ENCODE measurements at places on chromosomes 2 and 18.

DNA sequence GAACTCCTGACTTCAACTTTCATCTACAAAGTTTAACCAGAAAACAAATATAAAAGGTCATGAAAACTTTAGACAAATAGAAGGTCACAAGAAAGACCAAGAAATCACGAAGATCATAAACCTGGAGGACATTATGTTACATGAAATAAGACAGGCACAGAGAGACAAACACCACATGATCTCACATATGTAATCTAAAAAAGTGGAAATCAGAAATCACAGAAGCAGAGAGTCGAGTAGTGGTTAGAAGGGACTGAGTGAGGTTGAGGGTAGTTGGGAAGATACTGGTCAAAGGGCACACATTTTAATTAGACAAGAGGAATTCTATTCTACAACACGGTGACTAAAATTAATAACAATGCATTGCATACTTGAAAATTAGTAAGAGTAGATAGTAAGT is 1.4 kb downstream of the GCFC2 start:
- no peak for DNase-seq

DNA sequence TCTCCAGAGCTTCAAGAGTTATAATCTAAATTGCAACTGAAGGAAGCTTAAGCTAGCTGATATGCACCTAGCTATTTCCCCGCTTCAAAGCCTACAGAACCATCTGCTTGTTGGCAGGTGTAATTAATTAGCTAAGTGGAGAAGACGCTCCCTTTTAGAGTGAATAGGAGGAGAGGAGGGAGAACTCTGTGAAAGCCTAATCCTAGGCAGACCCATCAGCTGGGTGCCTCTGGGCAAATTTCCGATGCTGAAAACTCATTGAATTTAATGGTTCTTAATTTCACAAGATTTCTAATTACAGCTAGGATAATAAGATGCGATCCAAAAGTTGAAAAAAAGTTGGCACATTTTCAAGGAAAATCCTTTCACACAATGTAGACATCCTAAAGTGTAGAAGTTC is 735.9 kb downstream of the ERBB4 start:
- DNase-seq = no peak

- DNase-seq = no peak
Observed at GRCh38 chr2:65053199-65053598, 3.0 kb upstream of the CEP68 start.

DNA sequence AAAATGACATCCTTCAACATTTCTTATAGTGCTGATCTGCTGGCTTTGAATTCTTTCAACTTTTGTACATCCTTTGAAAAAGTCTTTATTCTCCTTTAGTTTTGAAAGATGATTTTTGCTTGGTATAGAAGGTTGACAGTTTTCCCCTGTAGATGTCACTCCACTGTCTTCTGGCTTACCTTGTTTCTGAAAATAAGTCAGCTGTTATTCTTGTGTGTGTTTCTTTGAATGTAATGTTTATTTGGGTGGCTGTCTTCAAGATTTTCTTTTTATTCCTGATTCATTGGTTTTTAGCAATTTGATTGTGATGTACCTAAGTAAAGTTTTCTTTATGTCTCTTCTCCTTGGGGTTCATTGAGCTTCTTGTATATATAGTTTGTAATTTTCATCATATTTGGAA is 47.6 kb downstream of the ACTR3 start:
- DNase-seq = no peak

GRCh38 chr2:129895526-129896082 is 83.9 kb upstream of the RAB6C start:
- DNase-seq = no peak

- no peak for DNase-seq
Observed at GRCh38 chr18:78768221-78768620, 211.4 kb upstream of the SALL3 start.

GRCh38 chr2:221513232-221513631 is 58.9 kb downstream of the EPHA4 start:
- DNase-seq = no peak

- no peak for DNase-seq
Observed at GRCh38 chr2:168178520-168179324, 68.7 kb downstream of the STK39 start.

DNA sequence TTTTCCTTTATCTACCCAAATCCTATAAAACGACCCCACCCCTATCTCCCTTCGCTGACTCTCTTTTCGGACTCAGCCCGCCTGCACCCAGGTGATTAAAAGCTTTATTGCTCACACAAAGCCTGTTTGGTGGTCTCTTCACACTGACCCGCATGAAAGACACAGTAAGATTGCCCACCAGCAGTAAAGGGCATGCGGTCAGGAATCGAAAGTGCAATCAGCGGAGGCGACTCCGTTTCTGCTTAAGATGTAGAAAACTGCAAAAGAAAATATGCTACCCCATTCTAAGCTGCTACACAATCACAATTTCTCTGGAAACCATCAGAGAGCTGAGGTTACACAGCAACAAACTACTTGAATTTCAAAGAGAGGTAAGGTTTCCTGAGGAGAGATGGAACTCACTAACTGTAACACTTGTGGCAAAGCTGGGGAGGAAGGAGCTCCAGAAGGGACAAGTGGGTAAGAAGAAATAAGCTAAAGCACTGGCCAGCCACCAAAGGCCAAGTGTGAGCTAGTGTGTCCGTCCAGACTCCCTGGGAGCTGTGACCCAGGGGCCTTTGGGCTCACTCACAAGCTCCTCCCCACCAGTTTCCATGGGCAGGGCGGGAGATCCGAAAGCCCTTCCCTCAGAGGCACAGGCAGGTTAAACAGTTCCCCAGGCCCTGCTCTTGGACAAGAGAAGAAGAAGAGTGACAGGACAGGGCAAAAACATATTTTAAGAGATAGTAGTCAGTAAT is 72.8 kb upstream of the TGFA start:
- no peak for DNase-seq

DNA sequence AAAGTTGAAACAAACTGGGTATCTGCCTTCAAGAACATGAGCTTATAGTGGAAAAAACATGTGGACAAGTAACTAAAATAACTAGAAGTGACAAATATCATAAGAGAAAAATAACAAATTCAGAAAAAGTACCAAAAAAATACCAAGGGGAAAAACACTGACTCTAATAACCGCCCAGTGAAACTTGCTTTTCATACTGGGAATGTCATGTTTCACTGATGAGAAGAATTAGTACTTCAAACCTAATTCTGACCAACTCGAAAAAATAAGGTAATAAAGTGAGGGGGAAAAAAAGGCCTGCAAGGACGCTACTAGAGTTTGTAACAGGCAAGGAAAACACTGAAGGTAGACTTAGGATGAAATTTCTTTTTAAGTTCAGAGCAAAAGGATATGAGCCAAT is 83.6 kb downstream of the RTTN start:
- DNase-seq = no peak

GRCh38 chr2:4073026-4073569 is 369.7 kb downstream of the DCDC2C start:
- DNase-seq = no peak

- no peak for DNase-seq
Observed at GRCh38 chr18:22186484-22186971, 17.1 kb downstream of the GATA6 start.

GRCh38 chr2:45889620-45890370 is 238.3 kb downstream of the PRKCE start:
- no peak for DNase-seq

GRCh38 chr2:201127570-201127969 is 11.6 kb downstream of the CFLAR start:
- DNase-seq = no peak

- DNase-seq = no peak
Observed at GRCh38 chr2:188452084-188452483, 160.4 kb downstream of the GULP1 start.

DNA sequence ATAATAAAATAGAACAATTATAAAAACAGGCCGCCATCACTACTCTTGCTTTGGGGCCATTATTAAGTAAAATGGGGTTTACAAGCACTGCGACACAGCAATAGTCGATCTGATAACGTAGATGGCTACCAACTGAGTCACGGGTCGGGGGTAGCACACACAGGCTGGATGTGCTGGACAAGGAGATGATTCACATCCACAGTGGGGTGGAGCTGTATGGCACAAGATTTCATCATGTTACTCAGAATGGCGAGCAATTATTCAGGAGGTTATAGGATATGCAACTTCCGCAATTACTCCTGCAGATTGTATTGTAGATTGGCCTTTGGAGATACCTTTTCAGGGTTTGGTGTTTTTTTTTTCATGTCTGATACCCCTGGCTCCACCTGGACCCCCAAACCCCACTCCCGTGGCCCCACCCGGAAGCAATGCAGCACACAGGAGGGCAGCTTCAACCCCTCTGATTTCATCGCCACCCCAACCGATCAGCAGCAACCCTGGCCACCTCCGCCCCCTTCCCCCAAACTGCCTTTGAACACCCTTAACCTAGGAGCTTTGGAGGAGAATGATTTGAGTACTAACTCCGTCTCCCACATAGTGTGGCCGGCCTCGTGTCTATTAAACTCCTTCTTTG is 21.4 kb upstream of the MLPH start:
- DNase-seq = no peak

GRCh38 chr2:232530626-232531260 is 4.8 kb downstream of the CHRND start:
- DNase-seq = no peak

DNA sequence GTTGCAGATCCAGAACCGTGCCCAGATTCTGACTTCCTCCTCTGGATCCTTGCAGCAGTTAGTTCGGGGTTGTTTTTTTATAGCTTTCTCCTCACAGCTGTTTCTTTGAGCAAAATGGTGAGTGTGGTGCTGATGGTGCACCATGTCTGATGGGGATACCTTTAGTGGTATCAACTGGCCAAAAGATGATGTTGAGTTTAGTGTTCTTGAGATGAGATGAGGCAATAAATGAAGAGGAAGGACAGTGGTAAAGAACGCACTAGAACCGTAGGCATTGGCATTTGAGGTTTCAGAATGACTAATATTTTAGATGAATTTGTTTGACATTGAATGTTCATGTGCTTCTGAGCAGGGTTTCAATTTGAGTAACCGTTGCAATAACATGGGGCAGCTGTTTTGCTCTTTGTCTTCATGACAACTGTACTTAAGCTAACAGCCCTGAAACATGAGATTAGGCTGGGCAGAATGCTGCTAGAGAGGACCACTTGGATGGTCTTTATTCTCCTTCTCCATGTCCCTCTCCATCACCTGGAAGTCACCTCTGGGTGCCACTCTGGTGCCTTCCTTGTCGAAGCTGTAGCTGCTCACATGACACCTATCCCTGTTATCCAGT is 3.9 kb downstream of the CTLA4 start:
- no peak for DNase-seq

- no peak for DNase-seq
Observed at GRCh38 chr2:3130889-3131635, 246.6 kb downstream of the EIPR1 start.

DNA sequence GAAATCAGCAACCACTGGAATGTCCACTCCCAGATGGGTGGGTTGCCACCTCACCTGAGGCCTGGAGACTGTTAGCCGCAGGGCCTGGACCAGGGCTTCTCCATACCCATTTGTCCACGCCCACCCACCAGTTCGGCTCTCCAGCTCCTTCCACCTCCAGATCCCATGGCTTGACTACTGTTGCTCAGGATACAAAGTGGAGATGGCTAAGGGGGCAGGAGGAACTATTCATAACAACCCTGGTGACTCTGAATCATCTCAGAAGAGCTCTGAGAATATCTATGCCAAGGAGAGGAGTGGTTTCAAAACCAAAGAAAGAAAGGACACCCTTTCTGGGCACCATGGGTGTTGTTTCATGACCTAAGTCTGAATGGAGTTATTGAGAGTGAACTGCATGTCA is 145.8 kb downstream of the LAMA3 start:
- no peak for DNase-seq

DNA sequence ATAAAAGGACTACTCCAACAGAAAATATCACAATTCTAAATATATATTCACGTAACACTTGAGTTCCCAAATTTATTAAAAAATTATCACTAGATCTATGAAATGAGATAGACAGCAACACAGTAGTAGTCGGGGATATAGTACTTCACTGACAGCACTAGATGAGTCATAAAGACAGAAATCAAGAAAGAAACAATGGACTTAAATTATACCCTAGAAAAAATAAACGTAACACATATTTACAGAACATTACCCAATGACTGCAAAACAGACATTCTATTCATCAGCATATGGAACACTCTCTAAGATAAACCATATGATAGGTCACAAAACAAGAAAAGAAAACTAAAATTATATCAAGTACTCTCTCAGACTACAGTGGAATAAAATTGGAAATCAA is 429.4 kb downstream of the MBD2 start:
- no peak for DNase-seq

DNA sequence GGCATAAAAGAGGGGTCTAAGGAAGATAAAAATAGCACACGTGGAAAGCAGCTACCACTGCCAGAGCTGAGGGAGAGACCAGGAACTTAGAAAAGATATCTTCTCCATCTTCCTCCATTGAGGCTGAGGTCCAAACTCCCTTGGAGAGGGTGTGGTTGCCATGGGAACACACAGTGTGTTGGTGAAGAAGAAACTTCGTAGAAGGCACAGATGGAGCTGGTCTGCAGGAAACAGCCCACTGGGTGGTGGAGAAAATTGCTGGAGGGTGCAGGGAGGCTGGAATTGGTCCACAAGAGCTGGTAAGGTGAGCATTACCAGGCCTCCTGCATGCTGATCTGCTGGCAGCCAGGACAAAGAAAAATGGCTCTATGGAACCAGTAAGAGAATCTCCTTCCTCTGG is 191.0 kb downstream of the HRH4 start:
- no peak for DNase-seq

DNA sequence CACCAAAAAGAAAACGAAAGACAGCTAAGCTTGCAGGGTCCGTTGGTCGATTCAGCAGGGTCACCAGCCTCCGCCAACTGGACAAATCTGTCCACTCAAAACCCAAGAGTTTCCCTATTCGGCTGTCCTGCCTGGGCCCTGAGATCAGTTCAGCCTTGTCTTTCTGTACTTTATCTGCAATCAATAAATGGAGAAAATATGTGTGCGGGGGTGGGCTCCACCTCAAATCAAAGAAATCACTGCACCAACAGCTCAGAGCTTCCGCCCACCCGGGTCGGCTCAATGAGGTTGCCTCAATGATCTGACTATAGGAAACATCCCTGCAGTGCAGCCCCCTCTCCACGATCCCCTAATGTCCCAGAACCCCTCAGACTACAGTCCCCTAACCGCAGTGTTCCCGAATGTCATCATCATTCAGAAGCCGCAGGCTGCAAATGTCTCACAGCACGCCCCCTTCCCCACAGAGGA is 447 bp downstream of the GGCX start:
- no peak for DNase-seq

GRCh38 chr2:133421516-133422324 is 146.5 kb downstream of the NCKAP5 start:
- DNase-seq = no peak

All from stimulated activated CD8-positive, alpha-beta memory T cell treated with anti-CD3 and anti-CD28 coated beads, Interleukin-2, amount 100 ng/mL, for 48 hours (primary cell).